ENCODE measurements at places on chromosomes 1 and 21.
A peak's percentile ranks its signal among the peaks of the same experiment; 100 is the strongest.

DNA sequence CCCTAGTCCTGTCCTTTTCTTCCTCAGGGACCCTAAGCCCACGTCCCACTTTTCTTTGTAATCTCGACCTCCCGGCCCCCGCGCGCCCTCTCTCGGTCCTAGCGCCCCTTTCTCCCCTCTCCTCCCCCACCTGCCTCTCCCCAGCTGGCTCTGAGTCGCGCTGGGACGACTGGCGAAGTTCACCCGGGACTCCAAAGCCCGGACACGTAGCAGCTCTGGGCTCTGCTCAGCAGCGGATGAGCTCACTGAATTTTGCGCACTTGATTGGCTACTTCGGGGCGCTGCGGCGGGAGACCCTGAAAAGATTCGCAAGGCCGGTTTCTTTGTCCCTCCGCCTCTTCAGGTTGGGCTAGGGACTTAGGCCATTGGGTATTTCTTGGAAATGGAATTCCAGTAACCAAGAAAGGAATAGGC is 16.3 kb upstream of the ACKR1 start:
- no peak for DNase-seq

- DNase-seq: no peak
Observed at GRCh38 chr1:80961464-80962190, 839.1 kb upstream of the ADGRL2 start.

GRCh38 chr1:160519642-160520435 is 3.2 kb downstream of the SLAMF6 start:
- DNase-seq: no peak

DNA sequence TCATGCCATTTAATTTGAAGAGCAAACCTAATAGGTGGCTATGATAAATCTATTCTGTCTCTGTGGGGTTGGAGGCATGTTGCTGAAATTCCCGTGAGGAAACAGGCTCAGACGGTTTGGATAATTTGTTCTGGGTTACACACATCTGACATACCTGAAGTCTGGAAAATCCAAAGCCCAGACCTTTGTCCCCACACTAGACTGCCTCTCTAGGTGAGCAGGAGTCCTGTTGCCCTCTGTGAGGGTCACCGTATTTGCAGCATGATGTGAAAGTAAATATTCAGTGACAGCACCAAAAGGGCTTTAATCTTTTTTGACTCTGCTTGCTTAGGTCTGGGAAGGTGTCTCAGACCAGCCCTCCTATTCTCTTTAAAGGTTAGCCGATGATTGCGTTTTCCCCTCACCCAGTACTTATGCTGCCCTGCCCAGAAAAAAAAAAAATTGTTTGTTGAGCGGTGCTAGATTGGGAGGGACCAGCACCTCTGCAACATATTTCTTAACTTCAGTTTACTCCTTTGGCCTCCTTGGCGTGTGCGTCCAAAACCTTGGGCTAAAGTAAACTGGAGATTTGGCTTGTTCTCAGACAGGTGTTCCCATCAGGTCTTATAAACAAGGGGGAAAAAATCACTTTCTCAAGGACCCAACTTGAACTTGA is 67.0 kb downstream of the CACHD1 start:
- DNase-seq: peak; percentile 21

DNA sequence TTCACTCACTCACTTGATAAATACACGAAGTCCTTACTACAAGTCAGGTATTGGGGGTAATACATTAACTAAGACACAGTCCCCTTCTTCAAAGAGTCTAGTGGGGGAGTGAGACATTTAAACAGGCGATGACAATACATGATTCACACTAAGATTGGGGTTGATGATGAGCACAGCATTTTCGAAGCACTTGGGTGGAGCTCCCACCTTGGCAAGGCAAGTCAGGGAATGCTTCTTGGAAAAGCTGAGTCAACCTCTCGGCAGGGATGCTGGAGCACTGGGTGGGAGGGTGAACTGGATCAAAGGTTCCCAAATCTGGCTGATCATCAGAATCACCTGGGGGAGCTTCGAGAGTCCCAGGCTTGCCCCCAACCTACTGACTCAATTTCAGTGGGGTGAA is 57.9 kb upstream of the ENAH start:
- DNase-seq: no peak

DNA sequence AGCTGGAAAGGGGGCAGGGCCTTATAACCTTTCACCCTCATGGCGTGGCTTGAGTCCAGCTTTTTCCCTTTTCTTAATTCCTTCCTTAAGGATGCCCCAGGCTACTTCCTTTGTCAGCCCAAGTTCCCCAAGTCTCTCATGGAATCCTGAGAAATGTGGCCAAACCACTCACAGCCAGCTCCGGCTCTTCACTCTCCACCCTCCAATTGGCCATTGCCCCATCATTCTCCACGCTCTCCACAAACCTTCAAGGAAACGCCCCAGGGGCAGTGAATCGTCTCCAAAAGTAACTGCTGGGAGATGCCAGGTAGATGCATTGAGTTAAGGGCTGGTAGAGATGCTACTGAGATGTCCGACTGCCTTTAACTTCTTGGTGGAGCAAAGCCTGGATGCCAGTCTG is 113.5 kb upstream of the CD34 start:
- DNase-seq: no peak

DNA sequence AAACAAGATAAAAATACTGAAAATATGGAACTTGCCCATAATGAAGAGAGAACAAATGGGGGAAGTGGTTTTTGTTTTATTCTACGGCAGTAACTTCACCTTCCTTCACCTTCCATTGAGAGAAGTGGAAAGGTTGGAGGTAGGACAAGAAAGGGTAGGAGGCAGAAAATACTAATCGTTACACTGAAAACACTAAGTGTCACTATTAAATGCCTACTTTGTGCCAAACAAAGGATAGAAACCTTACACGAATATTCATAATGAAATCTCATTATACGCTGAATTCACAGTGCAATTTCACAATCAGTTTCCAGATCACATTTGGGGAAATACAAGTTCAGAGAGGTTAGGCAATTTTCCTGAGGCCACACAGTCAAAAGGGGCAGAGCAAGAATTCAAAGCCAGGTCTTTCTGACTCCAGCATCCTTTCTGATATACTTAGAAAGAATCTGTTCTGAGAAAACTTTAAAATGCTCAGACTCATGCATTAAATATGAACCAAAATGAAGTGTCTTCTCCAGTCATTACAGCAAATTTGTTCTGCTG is 3.0 kb downstream of the TIAM1 start:
- no peak for DNase-seq

GRCh38 chr21:46425571-46425970 is 33.1 kb upstream of the DIP2A start:
- no peak for DNase-seq

DNA sequence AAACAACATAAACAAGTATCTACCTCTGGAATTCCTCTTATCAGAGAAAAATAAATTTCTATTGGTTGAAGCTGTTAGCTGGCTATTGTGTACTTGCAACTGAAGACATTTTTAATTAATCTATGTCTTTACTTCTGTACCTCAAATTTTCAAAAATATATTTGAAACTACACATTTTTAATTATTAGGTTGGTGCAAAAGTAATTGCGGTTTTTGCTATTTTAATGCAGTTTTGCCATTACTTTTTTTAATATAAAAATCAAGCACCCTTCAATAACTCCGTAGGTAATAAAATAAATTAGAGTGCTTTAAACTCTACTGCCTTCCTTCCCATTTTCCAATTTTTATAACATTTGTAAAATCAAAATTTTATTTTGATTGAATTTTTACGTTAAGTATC is 262.1 kb upstream of the DUSP10 start:
- no peak for DNase-seq

- no peak for DNase-seq
Observed at GRCh38 chr1:6030132-6030531, 15.6 kb upstream of the KCNAB2 start.

- no peak for DNase-seq
Observed at GRCh38 chr1:3222042-3222692, 153.2 kb downstream of the PRDM16 start.

- no peak for DNase-seq
Observed at GRCh38 chr1:46412893-46413595, 18.9 kb downstream of the FAAH start.

DNA sequence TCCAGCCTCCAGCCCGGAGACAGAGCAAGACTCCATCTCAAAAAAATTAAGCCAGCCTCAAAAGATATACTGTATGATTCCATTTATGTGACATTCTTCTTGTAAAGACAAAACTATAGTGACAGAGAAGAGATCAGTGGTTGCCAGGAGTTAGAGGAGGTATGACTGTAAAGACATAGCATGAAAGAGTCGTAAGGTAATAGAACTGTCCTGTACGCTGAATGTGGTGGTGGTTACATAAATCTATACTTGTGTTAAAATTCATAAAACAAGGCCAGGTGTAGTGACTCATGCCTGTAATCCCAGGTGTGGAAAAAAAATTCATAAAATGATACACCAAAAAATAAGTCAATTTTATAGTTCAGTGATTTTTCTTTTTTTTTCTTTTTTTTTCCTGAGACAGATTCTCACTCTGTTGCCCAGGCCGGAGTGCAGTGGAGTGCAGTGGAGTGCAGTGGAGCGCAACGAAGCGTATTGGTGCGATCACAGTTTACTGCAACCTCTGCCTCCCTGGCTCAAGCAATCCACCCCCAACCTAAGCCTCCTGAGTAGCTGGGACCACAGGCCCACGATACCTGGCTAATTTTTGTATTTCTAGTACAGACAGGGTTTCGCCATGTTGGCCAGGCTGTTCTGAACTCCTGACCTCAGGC is 84.9 kb upstream of the CXADR start:
- no peak for DNase-seq

GRCh38 chr1:220219865-220220698 is 52.2 kb downstream of the RAB3GAP2 start:
- DNase-seq: no peak

GRCh38 chr1:52002038-52002917 is 11.8 kb upstream of the RAB3B start:
- peak; percentile 86 for DNase-seq

- no peak for DNase-seq
Observed at GRCh38 chr1:42179900-42180329, 15.4 kb upstream of the GUCA2A start.

DNA sequence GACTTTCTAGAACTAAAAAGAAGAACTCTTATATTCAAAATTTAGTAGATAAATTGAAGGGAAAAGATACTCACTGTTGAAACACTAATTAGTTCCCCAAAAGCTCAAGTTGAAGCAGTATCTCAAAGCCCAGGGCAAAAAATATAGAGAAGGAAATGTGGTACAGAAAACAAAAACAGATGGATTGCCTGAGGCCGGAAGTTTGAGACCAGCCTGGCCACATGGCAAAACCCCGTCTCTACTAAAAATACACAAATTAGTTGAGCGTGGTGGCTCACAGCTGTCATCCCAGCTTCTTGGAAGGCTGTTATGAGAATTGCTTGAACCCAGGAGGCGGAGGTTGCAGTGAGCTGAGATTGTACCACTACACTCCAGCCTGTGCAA is 36.0 kb downstream of the FAM177B start:
- DNase-seq: no peak

- peak; percentile 73 for DNase-seq
Observed at GRCh38 chr1:91777196-91777595, 108.8 kb downstream of the TGFBR3 start.

DNA sequence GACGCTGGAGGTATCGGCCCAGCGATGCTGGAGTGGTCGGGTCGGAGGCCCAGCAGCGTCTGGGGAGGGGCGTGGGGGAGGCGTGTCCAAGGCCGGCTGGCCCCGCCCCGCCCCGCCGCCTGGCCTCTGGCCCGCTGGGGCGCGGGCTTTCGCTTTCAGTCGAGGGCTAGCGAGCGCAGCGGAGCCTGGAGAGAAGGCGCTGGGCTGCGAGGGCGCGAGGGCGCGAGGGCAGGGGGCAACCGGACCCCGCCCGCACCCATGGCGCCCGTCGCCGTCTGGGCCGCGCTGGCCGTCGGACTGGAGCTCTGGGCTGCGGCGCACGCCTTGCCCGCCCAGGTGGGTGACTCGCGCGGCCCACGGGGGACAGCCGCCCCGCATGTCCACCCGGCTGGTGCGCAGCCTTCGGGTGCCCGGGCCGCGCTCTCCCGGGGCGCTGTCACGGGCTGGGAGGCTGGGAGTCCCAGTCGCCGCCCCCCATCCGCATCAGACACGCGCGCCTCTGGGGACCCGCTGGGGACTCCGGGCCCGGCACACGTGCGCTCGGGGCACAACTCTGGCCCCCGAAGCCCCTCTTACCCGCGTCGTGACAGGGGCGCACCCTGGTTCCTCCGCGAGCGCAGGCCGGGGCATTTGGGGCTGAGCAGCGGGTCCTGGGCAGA is at the start of gene TNFRSF1B:
TSS of gene TNFRSF1B (plus strand) at position 158 of the 659 bp plus-strand sequence. CDS start at position 259, 101 bp downstream.
- peak; percentile 21 for DNase-seq

DNA sequence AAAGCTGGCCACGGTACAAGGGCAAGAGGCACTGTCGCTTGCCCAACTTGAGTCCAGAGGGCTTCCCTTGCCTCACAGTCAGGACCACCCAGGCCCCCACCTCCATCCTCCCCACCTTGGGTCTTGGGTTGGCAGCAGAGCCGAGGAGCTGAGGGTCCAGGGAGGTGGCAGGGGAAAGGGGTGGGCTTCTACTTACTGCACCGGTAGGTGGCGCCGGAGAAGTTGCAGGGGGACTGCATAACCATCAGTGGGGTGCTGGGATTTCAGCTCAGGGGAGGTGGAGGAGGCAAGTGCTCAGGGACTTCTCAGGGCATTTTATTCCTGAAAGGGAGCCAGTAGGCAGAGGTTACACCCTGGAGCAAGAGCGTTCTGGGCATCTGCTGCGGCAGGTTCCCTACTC is 44.0 kb downstream of the TRIM62 start:
- DNase-seq: no peak

- DNase-seq: peak; percentile 90
Observed at GRCh38 chr1:181391301-181391900, 91.9 kb upstream of the CACNA1E start.

GRCh38 chr1:1376551-1377226 is 1.7 kb upstream of the AURKAIP1 start:
- no peak for DNase-seq

DNA sequence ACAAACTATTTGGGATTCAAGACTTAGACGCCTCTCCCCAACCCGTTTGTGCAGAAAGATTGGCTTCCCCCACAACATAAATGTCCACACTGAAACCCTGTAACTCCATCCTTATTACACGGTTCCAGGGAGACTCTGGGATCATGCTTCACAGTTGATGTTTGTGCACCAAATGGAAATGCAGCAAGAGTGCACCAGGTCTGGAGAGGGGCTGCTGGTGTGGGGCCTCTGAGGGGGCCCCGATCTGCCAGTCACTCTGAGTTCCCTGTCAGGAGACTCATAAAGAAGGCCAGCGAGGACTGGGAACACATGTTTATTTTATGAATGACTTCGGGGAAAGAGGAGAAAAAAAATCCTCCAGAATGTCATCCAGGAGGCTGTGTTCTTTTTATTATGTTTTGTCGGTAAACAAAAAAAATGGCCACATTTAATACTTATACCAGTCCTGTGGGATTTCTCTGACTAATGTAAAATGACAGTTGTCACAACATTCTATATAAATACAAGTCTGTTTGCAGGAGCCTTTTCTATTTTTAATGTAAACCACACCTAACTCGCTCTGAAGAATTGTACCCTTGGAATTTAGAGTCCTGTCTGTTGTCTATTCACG is 439.1 kb upstream of the VAMP3 start:
- DNase-seq: no peak

GRCh38 chr21:32378956-32379355 is 13.9 kb downstream of the URB1 start:
- DNase-seq: no peak

- no peak for DNase-seq
Observed at GRCh38 chr1:84830136-84830535, 62.9 kb downstream of the LPAR3 start.

- peak; percentile 68 for DNase-seq
Observed at GRCh38 chr1:223738465-223739365, 26.4 kb downstream of the CAPN2 start.
